Cortex of kidney (tissue), 1 donor: ENCODE measurements at places on chromosomes 7 and 10.

DNA sequence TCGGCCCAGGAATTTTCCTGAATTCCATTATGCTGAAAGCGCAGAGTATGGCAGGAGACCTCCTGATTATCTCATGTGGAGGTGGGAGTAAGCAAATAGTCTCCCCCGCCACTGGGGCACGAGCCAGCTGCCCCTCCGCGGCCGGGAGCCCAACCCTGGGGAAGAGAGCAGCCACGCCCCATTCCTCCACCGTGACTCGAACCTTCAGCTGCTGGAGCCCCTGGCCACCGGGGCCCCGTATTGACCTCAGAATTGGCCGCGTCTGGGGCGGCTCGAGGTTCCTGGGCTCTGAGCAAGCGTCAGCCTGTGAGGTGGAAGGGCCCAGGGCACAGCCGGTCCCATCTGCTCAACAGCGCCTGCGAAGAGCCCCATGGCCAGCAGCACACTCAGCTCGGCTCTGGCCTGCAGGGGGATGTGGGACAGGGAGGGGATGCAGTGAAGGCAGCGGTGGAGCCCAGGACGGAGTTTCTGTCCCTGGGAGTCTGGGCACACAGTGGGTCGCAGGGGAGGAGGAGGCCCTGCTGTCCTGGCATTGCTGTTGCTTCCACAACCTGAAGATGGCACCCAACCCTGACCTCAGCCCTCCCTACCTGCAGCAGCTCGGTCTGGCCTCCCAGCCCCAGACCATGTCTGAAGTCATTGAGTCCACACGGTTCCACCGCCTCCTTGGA lies 97.8 kb downstream of the CHST15 start:
- no peak for DNase-seq

DNA sequence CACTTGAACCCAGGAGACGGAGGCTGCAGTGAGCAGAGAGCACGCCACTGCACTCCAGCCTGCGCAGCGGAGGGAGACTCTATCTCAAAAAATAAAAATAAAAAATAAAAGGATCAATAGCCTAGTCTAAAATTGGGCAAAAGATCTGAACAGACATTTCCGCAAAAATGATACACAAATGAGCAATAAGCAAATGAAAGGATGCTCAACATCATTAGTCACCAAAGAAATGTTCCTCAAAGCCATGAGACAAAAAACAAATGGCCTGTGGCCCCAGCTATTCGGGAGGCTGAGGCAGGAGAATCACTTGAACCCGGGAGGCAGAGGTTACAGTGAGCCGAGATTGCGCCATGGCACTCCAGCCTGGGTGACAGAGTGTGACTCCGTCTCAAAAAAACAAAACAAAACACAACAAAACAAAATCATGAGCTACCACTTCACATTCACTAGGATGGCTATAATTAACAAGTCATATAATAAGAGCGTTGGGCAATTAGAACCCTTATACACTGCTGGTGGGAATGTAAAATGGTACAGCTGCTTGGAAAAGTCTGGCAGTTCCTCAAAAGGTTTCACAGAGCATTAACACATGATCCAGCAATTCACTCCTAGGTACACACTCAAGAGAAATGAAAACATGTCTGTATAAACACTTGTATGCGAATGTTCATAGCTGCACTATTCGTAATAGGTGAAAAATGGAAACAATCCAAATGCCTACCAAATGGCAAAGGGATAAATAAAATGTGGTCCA lies 3.1 kb downstream of the DAGLB start:
- no peak for DNase-seq

DNA sequence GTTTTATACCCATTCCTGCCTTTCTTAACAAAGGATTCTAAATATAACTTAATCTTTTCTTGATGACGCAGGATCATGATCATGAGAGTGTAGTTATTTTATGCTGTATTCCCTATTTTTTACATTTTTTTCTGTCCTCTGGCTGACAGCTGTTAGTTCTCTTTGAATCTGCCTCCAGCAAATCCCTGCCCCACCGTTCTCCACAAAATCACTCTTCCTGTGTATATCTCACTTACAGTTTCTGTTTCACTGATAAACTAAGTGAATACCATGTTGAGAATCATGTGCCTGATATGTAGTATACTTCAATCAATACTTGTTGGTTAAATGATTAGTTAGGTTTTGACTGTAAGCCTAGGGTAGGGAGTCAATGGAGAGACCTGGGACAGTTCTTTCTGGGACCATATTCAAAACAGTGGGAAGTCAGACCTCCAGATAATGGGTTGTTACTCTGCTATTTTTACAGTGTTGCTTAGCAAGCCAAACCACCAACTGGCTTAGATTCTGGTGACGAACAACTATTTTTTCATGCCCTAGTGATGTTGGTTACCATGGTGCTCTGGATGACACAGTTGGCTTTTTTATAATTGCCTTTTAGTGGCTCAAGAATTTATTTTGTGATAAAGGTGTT lies 12.8 kb downstream of the CNNM1 start:
- no peak for DNase-seq

DNA sequence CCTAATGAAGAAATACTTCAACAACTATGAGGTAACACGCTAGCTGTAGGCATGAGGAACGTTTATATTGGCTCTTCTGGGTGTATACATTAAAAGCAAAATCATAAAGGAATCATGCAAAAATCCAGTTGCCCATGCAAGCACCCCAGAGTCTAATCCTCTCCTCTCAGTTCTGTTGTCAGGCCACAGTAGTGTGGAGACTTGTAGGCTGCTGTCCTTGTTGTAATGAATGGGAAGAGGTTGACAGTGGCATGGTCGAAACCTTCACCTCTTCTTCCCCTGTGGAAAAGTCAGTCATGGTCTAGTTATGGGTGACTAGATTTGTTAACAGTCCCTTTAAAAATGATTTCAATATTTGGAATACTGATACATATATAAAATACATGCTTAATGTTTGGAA lies 121.3 kb downstream of the CNOT4 start:
- DNase-seq, result no peak

GRCh38 chr10:100745882-100746783 lies 751 bp downstream of the PAX2 start:
- DNase-seq, result no peak

- DNase-seq, result no peak
Observed at GRCh38 chr7:91771921-91772815, 108.3 kb downstream of the MTERF1 start.

GRCh38 chr7:5546626-5547025 lies 123.0 kb upstream of the TNRC18 start:
- DNase-seq, result no peak

DNA sequence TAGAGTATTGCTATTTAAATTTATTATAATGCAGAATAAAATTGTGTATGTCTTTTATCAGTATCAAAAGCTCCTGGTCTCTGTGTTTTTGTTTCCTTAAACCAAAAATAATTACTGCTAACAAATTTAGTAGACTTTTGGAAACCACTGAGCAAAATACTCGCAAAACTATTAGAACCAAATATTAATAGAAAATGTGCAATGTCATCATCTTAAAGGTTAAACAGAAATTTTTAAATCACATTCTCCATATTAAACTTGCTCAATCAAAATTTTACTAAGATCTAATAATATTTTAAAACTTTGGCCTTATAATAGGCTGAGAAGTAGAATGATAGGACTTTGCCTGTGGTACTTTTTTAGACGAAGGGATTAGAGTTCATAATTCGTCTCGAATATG lies 48.4 kb downstream of the AASS start:
- DNase-seq, result no peak

DNA sequence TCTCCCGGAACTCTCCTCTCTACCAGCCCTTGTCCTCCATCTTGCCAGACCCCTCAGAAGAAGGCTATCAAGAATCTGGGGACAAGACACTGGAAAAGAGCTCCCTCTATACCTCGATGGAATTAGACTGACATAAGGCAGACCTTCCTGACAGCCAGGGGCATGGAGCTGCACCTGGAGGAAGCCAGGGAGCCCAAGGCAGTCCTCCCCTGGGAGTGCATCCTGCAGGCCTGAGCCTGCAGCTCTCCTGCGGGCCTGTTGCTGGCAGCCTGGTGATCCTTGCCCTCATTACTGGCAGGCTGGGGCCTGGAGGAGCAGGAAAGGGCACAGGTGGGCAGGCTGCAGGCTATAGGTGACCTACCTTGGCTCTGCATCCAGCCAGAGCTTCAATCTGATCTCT lies 323.4 kb downstream of the GRID1 start:
- DNase-seq, result no peak
